ENCODE measurements at places on chromosomes 11 and 22.

- DNase-seq: no peak
Observed at GRCh38 chr11:85359859-85360258, 267.3 kb downstream of the DLG2 start.

- DNase-seq: no peak
Observed at GRCh38 chr11:117475716-117476530, 148.3 kb downstream of the CEP164 start.

GRCh38 chr11:12674936-12675696 is 895 bp downstream of the TEAD1 start:
- DNase-seq: no peak

GRCh38 chr11:106961048-106961447 is 57.2 kb downstream of the GUCY1A2 start:
- DNase-seq: no peak

- DNase-seq: no peak
Observed at GRCh38 chr11:73048446-73048845, 93.7 kb downstream of the FCHSD2 start.
